ENCODE measurements at places on chromosomes 4 and X. TPM values are rescaled to one million over a fixed set of nuclear protein-coding genes. Genes with fewer than 3 reads are reported as not detected.

- no peak for DNase-seq
- no peak overlapping the region for H3K27ac ChIP-seq
- no peaks in the 10 kb centered on the region for H3K36me3 ChIP-seq
- H3K27me3 ChIP-seq: peaks cover 29% of the 10 kb centered on the region
- peak overlapping the region; percentile 56 for H3K4me3 ChIP-seq
These were observed 648 bp downstream of the SYNPO2 start for GRCh38 chr4:118889312-118889691.

GRCh38 chr4:70583952-70584834 lies 7.9 kb upstream of the AMBN start:
- H3K36me3 ChIP-seq: no peaks in the 10 kb centered on the region
- no peak for DNase-seq
- no peaks in the 10 kb centered on the region for H3K4me1 ChIP-seq
- H3K4me3 ChIP-seq: no peak overlapping the region

- H3K4me1 ChIP-seq: no peaks in the 10 kb centered on the region
- DNase-seq: no peak
- H3K36me3 ChIP-seq: no peaks in the 10 kb centered on the region
- H3K27me3 ChIP-seq: no peaks in the 10 kb centered on the region
- no peak overlapping the region for H3K27ac ChIP-seq
- no peak overlapping the region for H3K4me3 ChIP-seq
These were observed 73.2 kb upstream of the EFNB1 start for GRCh38 chrX:68755616-68756125.

- peaks cover 14% of the 10 kb centered on the region for H3K4me1 ChIP-seq
- H3K27me3 ChIP-seq: no peaks in the 10 kb centered on the region
- peak overlapping the region; percentile 60 for H3K27ac ChIP-seq
- DNase-seq: peak; percentile 82
- H3K4me3 ChIP-seq: peak overlapping the region; percentile 45
These were observed 2.7 kb upstream of the RENBP start for GRCh38 chrX:153947009-153947769.

DNA sequence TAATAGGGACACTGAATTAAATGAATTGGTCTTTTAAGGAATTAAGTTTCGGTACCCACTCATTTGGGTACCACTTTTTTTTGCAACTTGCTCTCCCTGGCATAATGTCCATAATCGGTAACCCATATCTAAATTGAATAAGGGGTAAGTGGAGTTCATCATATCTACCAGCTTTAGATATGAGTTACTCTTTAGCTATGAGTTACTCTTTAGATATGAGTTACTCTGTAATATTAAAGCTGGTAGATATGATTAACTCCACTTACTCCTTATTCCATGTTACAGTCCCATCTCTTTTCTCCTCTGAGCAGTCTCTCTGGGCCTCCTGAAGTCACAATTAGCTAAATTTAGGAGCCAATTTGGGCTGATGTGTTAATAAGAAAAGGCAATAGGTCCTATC lies 85.7 kb downstream of the TEX13C start:
- no peaks in the 10 kb centered on the region for H3K27me3 ChIP-seq
- H3K4me3 ChIP-seq: no peak overlapping the region
- DNase-seq: no peak
- H3K4me1 ChIP-seq: no peaks in the 10 kb centered on the region

The MAGEB2 gene
- not detected for total RNA-seq

The MEPE gene
- not detected for total RNA-seq

The SLIT2 gene
- total RNA-seq: not detected

The CFAP99 gene
- not detected for total RNA-seq

Measured in natural killer cell treated with Interleukin-12 subunit alpha and Interleukin-12 subunit beta and Interleukin-15 and Interleukin-18, amount 100 ng/mL, for 72 hours (primary cell).